Gastroesophageal sphincter (tissue), 4 donors: ENCODE measurements at places on chromosomes 13 and 19.

DNA sequence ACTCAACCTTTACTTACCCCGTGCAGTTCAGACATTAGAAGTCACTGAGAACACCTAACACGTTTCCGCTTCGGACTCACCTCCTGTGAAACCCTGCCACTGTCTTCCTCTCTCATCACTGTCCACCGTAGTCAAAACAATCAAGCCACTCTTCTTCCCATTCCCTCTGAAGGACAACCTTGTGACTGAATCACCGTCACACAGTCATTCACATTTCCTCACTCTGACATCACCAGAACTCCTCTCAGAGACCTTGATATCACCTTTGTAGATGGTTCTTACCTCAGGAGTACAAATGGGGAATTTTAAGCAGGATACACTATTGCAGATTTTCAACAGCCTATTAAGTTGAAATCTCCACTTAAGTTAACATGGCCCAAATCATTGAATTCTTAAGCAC lies 1.3 kb upstream of the KBTBD6 start:
- no peak for ATAC-seq

GRCh38 chr13:62512194-62513141 lies 1096.8 kb upstream of the PCDH20 start:
- ATAC-seq, result no peak

- no peak for ATAC-seq
Measured at GRCh38 chr13:75079226-75079625, 402.7 kb downstream of the TBC1D4 start.

DNA sequence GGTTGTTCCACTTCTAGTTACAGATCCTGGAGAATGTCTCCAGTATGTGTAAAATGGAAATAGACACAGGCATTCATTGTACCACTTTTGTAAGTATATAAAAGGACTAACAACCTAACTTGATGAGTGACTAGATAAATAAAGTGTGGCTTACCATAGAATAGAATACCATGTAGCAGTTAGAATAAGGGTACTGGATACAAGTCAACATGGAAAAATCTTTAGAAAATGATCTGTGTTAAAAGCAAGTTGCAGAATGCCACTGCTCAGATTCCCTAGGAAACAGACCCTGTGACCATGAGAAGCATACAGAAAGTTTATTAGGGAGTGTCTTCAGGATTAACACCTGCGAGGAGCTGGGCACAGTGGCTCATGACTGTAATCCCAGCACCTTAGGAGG lies 25.9 kb upstream of the RNASEH2B start:
- no peak for ATAC-seq

GRCh38 chr13:52994051-52994450 lies 34.6 kb upstream of the OLFM4 start:
- no peak for ATAC-seq
